ENCODE measurements at places on chromosomes 2 and 18. TPM values are rescaled to one million over a fixed set of nuclear protein-coding genes. Genes with fewer than 3 reads are reported as not detected.

TNFRSF11A gene
- total RNA-seq, result 49.1 TPM

C2orf81 gene
- total RNA-seq, result under 0.01 TPM

DTNA gene
- total RNA-seq, result 0.26 TPM

RSAD2 gene
- under 0.01 TPM for total RNA-seq

CAPN14 gene
- total RNA-seq, result 0.09 TPM

SETBP1 gene
- total RNA-seq, result 5.1 TPM

UGT1A3 gene
- total RNA-seq, result not detected

All from dermis lymphatic vessel endothelial cell (primary cell).